ENCODE measurements at places on chromosomes 7 and 10. TPM values are rescaled to one million over a fixed set of nuclear protein-coding genes. Genes with fewer than 3 reads are reported as not detected.

DNA sequence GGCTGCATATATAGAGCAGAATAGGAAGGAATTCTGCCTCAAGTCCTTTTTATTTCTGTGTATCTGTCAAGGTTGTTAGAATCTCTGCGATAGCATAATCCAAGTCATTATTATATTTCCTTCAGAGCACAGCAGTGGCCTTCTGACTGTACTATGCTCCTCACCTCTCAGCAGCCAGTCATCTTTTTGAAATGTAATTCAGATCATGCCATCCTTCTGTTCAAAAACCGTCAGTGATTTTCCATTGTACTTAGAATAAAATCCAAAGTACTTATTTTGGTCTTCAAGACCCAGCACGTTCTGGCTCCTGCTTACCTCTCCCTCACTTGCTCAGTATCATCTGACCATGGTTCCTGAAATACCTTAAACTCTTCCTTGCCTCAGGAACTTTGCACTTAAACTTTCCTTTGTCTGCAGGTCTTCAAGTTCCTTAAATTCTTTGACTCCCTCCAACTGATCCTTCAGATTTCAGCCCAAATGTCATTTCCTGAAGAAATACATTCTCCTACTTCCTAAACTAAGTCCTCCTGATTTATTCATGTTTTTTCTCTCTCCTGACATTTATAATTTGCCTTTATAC is 112.4 kb downstream of the ST7 start:
- DNase-seq, result no peak

DNA sequence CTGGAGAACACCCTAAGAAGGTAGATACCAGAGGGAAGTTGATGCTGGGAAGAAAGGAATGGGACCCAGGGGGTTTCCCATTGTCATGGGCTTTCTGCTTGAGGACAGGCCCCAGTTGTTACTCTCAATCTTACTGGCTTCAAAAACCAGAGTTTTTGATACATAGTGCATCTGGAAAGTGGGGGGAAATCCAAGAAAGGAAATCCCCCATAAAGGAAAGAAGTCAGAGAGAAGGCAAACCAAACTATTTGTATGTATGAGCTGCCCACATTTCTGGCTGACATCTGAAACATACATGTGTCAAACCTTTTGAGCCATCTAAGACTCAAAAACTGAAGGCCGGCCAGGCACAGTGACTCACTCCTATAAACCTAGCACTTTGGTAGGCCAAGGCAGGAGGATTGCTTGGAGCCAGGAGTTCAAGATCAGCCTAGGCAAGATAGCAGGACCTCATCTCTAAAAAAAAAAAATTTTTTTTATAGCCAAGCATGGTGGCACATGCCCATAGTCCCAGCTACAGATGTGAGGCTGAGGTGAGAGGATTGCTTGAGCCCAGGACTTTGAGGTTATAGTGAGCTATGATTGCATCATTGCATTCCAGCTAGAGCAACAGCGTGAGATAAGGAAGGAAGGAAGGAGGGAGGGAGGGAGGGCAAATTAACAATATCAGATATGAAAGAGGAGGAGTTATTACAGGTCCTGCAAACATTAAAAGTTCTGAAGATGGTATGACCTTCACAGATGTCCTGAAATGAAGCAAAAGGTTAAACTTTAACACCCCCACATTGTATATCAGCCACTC is 6.7 kb upstream of the COA1 start:
- DNase-seq, result no peak

GRCh38 chr7:139726485-139726869 is 51.3 kb downstream of the HIPK2 start:
- DNase-seq, result no peak

GRCh38 chr7:142500366-142500765 is 242.5 kb upstream of the PRSS58 start:
- DNase-seq, result no peak

DNA sequence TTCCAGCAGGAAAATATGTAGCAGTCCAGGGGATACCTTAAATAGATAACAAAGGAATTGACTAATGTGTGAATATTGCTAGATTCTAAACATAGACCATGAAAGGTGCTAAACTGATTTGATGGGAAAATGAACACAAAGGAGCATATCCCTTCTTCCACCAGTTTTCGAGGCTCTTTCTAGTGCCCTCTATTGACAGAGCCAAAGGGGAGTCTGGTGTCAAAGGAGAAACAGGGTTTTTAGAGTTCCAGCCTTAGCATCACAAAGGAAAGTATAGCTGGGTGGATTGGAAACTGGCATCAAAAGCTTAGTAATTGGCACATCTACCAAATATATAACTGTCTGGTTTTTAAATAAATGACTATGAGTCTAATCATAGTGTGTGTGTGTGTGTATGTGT is 636.8 kb downstream of the ETV1 start:
- no peak for DNase-seq

DNA sequence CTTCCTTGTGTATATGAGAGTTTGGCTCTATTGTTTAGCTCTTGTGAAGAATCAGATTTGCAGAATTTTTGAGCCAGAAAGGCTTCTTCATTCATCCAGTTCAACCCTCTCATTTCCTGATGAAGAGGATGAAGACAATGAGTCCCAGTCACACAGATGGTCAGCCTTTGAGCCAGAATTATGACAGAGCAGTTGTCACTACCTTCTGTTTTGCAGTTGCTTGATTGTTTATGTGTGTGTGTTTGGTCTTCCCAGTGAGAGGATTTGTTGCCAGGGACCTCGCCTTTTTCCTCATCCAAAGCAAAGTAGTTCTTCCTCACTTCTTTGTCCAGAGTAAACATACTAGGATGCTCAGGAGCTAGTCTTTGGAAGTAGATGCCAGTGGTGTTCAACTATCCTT is 15.6 kb downstream of the MDFIC start:
- DNase-seq, result peak; percentile 83

DNA sequence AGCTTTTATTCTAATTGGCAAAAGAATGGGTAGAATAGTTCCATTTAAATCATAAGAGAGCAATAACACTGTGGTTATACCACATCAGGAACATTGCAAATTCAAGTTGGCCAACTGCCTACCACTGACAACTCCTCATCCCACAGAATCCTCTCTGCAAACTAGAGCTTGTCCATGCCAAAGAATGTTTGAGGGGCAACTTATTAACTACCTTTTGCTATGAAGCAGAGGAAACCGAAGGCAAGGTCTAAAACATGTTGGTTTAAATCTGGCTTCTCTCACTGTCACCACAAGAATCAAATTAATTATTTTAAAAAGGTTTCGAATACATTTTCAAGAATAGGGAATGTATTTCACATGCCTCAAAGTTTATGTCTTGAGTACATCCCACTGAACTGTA is 36.0 kb downstream of the RHOBTB1 start:
- no peak for DNase-seq

- DNase-seq, result no peak
Observed at GRCh38 chr10:57897611-57898010, 370.1 kb downstream of the IPMK start.

GRCh38 chr7:110010359-110010758 is 1080.6 kb upstream of the LRRN3 start:
- DNase-seq, result no peak

- no peak for DNase-seq
Observed at GRCh38 chr7:143396625-143397556, 11.8 kb downstream of the EPHA1 start.

GRCh38 chr10:32131388-32131787 is 75.2 kb upstream of the KIF5B start:
- DNase-seq, result no peak

DNA sequence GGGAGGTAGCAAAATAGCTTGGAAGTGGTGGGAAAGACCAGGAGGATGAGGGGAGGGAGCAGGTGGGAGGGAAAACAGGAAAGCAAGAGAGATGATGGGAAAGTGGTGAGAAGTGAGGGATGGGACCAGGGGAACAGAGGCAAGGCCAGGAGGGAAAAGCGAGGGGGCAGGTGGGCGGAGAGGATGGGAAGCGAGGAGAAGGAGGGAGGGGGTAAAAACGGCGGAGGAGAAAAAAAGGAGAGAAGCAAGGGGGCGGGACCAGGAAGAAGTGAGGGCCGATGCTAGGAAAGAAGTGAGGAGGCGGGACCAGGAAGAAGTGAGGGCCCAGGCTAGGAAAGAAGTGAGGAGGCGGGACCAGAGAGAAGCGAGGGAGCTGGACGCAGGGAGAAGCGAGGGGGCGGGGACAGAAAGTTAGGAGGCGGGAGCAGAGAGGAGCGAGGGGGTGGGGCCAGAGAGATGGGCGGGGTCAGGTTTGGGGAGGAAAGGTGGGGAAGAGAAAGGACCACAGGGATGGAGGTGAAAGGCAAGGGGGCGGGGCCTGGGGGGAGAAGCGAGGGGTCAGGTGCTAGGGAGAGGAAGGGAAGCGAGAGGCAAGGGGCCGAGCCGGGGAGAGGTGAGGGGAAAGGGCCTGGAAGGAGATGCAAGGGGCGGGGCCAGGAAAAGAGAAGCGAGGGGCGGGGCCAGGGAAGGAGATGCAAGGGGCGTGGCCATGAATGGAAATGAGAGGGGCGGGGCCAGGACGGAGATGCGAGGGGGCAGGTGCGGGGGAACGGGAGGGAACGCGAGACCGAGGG is 984 bp downstream of the SMURF1 start:
- DNase-seq, result peak; percentile 95

- no peak for DNase-seq
Observed at GRCh38 chr7:311796-312195, 21.8 kb downstream of the FOXL3 start.

DNA sequence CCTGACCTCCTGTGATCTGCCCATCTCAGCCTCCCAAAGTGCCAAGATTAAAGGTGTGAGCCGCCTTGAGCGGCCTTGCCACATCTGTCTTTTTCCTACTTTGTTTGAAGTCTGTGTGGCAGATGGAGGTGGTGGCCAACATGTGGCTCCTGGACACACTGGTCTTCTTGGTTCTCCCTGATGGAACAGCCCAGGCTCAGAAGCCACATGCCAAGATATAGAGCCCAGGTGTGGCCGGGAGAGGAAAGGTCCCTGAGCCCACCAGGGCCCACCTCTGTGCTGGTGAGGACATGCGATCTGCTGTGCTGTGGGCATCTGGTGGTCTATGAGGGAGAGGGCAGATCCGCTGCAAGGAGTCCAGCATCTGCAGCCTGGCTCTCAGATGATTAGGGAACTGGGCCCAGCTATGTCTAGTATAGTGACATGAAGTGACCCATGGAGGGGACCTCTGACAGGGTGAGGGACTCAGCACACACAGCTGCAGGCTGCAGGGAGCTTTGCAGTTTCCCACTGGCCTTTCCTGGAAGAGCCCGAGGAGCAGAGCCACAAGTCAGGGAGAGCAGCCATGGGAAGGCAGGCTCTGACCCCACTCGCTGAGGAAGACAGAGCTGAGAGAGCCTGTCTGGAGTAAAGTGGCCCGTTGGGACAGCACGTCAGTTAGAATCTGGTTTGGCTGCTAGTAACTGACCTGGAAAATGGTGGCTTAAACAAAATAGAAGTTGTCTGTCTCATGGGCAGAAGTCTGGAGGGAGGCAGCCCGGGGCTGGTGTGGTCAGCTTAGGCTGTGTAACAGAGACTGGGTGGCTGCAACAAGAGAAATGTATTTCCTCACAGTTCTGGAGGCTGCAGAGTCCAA is 25.9 kb downstream of the ADCY1 start:
- DNase-seq, result peak; percentile 56

DNA sequence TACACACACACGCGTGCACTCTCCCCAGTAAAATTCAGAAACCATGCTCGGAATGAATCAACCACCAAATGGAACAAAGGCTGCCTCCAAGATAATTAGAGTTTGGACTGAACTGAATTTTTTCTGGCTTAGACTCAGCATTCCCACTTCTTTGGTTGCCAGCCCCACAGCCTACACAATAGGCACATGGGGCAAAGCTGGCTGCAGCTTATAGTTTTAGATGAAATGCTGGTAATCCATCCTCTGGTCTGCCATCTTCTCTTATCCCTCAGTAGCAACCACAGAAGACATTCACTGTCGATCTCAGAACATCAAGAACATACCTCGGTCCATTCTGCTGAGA is 44.2 kb downstream of the PDE1C start:
- DNase-seq, result no peak

DNA sequence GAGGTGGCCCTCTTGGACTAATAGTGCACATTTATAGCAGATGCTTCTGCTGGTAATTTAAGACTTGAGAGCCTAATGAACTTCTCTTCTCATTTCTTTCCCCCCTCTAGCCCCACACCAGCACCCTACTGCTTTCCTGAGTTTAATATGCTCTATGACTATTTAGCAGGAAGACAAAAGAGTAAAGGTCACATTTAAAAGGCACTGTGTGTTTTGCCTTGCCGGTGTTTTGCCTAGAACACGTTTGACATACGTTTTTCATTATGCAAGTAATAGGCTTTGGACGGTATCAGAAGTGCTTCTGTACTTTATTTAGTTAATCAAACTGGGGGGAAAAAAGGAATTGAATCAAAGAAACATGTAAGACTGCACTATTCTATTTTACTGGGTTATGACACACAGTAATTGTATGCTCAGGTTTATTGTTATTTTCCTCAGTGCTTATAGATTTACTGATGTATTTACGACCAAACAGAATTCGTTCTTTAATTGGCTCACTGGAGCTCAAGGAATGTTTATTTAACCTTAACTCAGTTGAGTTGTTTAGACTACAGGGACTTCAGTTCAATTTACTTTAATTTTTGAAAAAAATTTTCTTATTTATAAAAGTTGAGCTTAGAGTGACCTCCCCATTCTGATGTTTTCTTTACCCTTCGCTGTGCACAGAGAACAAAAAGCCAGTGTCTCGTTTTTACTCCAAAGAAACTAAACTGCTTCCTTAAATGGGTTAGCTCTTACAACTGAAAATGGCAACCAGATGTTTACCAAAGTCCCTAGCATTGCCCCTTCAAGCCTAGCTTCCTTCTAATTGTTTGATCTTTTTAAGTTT is 35.4 kb downstream of the CPED1 start:
- DNase-seq, result peak; percentile 55

GRCh38 chr10:86836044-86836443 is 79.6 kb downstream of the BMPR1A start:
- DNase-seq, result no peak

- DNase-seq, result no peak
Observed at GRCh38 chr10:70169011-70169410, 1.3 kb downstream of the SAR1A start.

The TBX20 gene
- polyA plus RNA-seq, result not detected

The CDHR1 gene
- 0.22 TPM for polyA plus RNA-seq

The PAX4 gene
- not detected for polyA plus RNA-seq

The AMPH gene
- 6.2 TPM for polyA plus RNA-seq

The GRB10 gene
- polyA plus RNA-seq, result 12.2 TPM

The FAM13C gene
- 37.6 TPM for polyA plus RNA-seq

The NACAD gene
- polyA plus RNA-seq, result 6.5 TPM

The WDR91 gene
- 7.3 TPM for polyA plus RNA-seq

The TACC2 gene
- 101 TPM for polyA plus RNA-seq

Measured in muscle of leg (tissue), 16 donors.